ENCODE measurements at places on chromosomes 2 and 18.
A peak's percentile ranks its signal among the peaks of the same experiment; 100 is the strongest.

- no peak for DNase-seq
Measured at GRCh38 chr2:136162438-136162837, 44.5 kb upstream of the CXCR4 start.

DNA sequence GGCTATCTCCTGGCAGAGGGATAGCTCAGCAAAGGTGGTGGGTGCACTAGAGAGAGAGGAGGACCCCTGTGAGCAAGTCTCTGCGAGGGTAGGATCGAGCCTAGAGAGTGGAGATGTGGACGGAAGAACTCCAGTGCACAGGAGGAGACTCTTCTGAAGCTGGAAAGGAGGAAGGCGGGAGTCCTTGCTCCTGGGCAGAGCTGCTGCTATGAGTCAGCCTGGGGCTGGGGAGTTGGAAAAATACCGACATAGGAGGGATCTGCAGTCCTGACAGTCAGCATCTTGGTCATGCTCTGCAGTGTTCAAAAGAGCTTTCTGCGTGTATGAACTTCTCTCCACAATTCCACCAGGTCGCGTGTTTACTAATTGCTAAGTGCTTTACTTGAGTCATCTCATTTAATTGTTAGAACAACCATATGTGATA lies 233.8 kb downstream of the LDLRAD4 start:
- DNase-seq: no peak

- DNase-seq: no peak
Measured at GRCh38 chr2:98505311-98505808, 60.7 kb downstream of the INPP4A start.

- DNase-seq: no peak
Measured at GRCh38 chr2:37189452-37190153, 1.1 kb upstream of the SULT6B1 start.

DNA sequence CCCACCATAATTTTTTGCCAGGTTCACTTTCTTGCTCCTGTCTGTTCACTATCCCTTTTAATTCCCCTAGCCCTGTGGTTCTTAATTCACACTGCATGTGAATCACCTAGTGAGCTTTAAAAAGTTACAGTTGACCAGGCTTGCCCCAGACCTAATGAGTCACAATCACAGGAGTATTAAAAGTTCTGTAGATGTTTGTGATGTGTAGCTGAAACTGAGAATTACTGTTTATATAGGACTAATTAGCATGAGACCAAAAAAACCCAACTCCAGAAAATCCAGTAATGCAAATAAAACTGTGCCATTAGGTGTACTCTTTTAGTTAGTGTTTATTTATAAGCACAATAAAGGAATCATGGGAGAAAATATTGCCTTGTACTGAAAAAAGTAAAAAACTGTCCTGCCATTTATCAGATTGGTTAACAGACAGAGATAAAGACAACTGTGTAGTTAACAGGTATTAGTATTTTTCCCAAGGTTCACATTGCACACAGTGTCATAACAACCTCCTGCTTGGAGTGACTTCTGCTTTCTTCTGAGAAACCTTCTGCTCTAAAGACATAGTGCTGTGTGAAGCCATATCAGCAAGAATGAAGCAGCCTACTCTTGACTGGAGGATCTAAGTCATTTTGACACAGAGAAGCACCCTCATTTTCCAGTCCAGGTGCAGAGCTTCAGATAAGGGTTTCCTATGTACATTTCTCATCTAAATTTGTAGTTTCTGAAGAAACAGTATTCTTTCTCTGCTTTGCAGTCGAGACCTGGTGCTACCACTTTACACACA lies 39.0 kb downstream of the VAPA start:
- no peak for DNase-seq

- DNase-seq: no peak
Measured at GRCh38 chr2:170177950-170178781, at the start of gene MYO3B. Gene MYO3B (plus strand): TSS chr2:170178147. CDS start chr2:170178288, 141 bp downstream.

GRCh38 chr2:119679846-119680245 lies 845 bp downstream of the TMEM177 start:
- no peak for DNase-seq

- DNase-seq: no peak
Measured at GRCh38 chr2:47195148-47195547, 40.0 kb upstream of the STPG4 start.

- DNase-seq: peak; percentile 90
Measured at GRCh38 chr2:109663721-109664120, 49.6 kb downstream of the SOWAHC start.

DNA sequence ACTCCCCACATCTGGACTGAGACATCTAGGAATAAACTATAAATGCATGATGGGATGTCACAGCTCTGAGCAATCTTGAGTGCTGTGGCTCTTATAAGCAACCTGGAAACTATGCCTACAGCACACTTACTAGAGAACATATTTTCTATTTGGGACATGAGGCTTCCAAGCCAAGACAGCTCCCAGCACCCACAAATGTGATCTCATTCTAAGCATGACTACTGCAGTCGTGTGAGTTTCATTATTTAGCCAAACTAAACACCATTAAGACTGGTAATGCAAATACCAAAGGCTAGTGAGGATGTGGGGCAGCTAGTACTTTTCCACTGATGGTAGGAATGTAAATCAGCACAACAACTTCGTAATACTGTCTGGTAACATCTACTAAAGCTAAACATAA lies 72.5 kb downstream of the RTTN start:
- DNase-seq: no peak

DNA sequence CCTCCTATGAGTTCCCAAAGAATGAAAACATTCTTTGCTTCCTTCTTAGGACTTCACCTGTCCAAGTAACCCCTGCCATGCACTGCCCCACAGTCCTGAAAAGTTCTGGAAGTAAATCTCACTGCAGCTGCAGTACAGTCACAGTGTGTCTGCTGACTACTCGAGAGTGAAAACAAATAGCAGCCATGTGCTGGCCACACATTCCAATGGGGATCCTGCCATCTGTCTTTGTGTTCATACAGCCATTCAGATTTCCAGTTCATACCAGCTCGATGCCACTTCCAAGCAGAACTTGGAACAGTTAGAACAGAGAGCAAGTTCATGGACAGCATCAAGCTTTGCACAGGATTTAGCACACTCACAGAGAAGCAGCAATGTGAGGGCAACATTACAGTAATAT lies 629.9 kb upstream of the ACVR2A start:
- peak; percentile 50 for DNase-seq

Data from DMS 273 treated with DMSO at 0.1 percent for 48 hours (cell line).